Tibial nerve (tissue), 4 donors: ENCODE measurements at places on chromosomes 12 and 14. TPM values are rescaled to one million over a fixed set of nuclear protein-coding genes. Genes with fewer than 3 reads are reported as not detected.

SLC5A8 gene
- not detected for total RNA-seq

CAPS2 gene
- total RNA-seq, result 29.3 TPM

- no peak for DNase-seq
Measured at GRCh38 chr12:28618171-28618570, 427.9 kb downstream of the CCDC91 start.

- no peak for DNase-seq
Measured at GRCh38 chr12:76713986-76714385, 49.9 kb upstream of the ZDHHC17 start.

GRCh38 chr12:72692338-72692737 is 420.2 kb downstream of the TRHDE start:
- DNase-seq, result no peak

DNA sequence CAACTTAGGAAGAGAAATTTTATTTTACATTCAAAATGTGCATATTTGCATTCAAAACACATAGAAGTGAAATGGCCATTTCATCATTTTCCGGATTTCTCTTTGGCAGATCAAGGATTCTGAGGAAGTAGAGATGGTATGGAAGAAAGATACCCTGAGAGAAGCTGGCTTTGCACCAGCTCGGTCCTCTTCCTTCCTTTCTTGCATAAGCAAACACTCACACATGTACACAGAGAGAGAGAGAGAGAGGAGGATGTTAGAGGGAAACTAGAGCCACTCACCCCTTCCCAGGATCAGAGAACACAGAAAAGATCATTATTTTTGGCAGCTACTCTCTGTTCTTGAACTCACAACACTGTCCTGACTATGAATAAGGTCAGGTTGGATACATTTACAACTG is 15.6 kb upstream of the PLEKHD1 start:
- DNase-seq, result no peak

DNA sequence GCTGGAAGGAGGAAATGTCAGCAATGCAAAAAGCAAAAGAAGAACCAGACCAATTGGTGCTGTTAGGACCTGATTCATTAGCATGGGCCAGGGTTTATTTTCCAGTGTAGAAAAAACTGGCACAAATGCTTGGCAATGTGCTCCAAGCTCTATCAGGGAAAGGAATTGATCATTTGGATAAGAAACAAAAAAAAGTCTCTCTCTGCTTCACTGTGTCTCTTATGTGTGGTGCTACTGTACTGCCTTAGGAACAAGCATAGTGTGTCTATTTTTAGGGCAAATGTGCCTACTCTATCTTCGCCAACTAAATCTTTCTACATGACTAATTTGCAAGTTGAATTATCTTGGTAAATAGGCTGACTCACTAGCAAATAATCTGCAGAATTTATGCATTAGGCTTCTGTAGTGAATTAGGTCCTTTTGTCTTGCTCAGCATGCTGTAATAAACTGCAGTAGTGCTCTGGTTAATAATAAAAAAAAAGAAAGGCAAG is 236.7 kb downstream of the MDGA2 start:
- no peak for DNase-seq
